Activated CD4-positive, alpha-beta T cell treated with anti-CD3 and anti-CD28 coated beads, Interleukin-2, amount 10 ng/mL, durations not matched to agents 24 days and 14 days (primary cell): ENCODE measurements at places on chromosomes 3 and 15.

GRCh38 chr3:98784042-98784441 lies 20.9 kb downstream of the ST3GAL6 start:
- H3K27me3 ChIP-seq = peaks cover 4% of the 10 kb centered on the region
- no peaks in the 10 kb centered on the region for H3K36me3 ChIP-seq
- peaks cover 10% of the 10 kb centered on the region for H3K4me1 ChIP-seq
- H3K4me3 ChIP-seq = no peak overlapping the region

GRCh38 chr3:164608554-164609276 lies 469.6 kb downstream of the SI start:
- no peaks in the 10 kb centered on the region for H3K4me1 ChIP-seq
- no peak overlapping the region for H3K27ac ChIP-seq
- no peak for DNase-seq
- H3K36me3 ChIP-seq = no peaks in the 10 kb centered on the region
- H3K4me3 ChIP-seq = no peak overlapping the region
- no peaks in the 10 kb centered on the region for H3K27me3 ChIP-seq

DNA sequence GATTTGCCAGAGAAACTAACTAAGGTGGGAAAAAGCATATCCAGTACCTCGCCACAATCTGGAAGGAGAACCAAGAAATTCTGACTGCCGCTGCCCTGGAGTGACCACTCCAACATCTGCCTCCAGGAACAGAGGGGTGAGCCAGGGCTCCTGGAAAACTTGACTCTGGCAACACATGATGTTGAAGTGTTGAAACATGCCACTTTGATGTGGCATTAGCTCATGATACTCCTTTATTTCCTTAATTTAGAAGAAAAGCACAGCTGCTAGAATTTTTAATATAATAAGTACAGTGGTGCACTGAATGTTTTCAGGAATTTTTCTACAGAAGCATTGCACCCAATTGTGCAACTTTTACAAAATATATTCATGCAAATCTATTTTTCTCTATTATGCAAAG lies 109.9 kb upstream of the BCL6 start:
- H3K27ac ChIP-seq = no peak overlapping the region
- no peaks in the 10 kb centered on the region for H3K27me3 ChIP-seq
- no peak overlapping the region for H3K4me3 ChIP-seq
- no peak for DNase-seq

- H3K27me3 ChIP-seq = no peaks in the 10 kb centered on the region
- DNase-seq = no peak
- H3K4me3 ChIP-seq = no peak overlapping the region
- no peaks in the 10 kb centered on the region for H3K36me3 ChIP-seq
- no peaks in the 10 kb centered on the region for H3K4me1 ChIP-seq
These were observed 462.1 kb downstream of the C3orf38 start for GRCh38 chr3:88611826-88612326.
